ENCODE measurements at places on chromosomes 13 and 19.

GRCh38 chr19:39430675-39431593 lies 4.8 kb downstream of the RPS16 start:
- DNase-seq = peak; percentile 85

DNA sequence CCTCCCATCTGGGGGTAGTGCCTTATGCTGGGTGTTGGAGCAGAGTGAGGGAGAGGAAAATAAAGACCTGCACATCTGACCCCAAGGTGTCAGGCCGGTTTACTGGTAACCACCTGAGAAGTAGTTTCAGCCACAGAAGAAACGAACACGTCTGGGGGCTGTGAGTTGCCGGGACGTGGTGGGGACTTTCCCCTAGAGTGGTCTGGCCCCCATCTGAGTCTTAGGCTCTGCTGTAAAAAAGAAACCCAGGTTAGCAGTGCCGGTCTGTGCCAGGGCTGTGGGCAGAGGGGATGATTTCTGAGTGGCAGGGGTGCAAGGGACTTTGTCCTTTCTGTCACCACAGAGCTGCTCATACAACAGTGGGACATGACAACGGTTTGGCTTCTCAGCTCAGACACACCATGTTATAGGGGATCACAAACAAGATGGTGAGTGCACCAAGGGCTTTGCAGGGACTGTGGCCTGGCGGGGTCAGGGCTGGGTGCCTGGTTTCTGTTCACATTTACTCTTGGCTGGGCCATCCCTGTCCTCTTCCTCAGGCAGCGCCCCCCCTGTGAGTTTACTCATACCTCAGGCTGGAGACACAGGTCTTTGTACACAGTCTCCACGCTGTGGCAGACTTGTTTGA lies 9.0 kb downstream of the GCDH start:
- DNase-seq = no peak

GRCh38 chr19:44772959-44773358 lies 4.7 kb upstream of the CBLC start:
- no peak for DNase-seq

GRCh38 chr13:43245374-43245964 lies 222.1 kb downstream of the DNAJC15 start:
- DNase-seq = no peak

- no peak for DNase-seq
These were observed 250 bp downstream of the SPRY2 start for GRCh38 chr13:80340651-80341100.

DNA sequence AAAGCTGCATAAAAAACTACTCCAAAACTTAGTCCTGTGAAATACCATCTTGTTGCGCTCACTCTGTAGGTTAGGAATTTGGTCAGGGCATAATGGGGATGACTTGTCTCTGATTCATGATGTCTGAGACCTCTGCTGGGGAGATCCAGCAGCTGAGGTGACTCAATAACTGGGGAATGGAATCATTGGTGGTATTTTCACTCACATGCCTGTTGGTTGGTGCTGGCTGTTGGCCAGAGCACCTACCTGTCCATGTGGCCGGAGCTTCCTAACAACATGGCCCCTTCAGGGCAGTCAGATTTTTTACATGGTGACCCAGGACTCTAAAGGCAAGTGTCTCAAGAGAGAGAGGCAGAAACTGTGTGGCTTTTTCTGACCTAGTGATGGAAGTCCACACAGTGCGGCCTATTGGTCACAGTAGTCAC lies 7.4 kb upstream of the ESD start:
- no peak for DNase-seq

DNA sequence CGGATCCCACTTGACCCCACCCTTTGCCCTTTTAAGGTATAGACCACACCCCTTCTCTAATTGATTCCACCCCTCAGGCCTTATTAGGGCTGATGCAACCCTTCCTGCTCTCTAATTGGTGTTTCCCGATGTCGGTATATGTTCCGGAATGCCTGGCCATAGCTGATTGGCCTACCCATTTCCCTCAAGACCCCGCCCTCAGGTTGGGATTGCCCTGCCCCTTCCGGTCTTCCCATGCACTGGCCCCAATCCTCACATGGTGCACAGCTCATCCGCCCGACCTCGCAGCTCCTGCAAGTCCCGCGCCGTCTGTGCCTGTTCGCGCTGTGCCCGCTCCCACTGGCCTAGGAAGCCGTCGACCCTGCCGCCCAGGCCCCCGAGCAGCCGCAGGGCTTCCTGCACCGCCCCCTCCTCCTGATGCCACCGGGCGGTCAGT lies 18.1 kb downstream of the TSKS start:
- DNase-seq = no peak

- no peak for DNase-seq
These were observed at the start of gene SYT3 for GRCh38 chr19:50639121-50640112. SYT3 (minus strand) TSS chr19:50639881; CDS start chr19:50637411, 2,470 bp downstream.

DNA sequence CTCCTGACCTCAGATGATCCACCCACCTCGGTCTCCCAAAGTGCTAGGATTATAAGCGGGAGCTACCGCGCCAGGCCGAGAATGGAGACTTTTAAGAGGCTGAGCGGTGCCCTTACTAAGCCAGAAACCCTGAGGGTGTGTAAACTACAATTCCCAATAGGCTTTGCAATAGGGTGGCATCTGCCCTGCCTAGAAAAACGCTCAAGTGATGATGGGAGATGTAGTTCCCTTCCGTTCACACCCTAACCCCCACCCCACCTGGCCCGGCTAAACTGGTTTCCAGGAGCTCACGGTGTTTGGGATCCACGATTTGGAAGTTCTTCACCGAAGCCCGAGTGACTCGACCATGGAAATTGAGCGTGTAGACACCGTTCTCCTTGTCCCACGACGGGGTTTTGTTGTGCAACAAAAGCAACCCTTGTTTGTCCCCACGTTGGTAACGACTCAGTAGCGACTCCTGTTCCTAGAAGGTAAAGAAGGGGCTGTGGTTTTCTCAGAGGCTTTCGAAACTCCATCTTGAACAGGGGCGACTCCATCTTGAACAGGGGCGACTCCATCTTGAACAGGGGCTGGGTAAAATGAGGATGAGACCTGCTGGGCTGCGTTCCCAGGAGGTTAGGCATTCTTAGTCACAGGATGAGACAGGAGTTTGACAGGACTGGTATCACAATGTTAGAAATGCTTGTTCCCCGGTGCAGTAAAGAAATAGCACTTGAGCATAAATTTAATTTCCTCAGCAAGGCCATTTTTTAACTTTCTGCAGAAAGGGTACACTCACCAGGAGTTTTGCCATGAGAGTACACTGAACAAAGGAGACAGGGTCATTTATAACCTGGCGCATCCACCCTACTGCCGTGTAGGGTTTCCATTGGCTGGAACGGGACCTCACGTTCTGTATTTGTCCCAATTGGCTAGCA lies 9.8 kb downstream of the PPP1R15A start:
- peak; percentile 42 for DNase-seq

DNA sequence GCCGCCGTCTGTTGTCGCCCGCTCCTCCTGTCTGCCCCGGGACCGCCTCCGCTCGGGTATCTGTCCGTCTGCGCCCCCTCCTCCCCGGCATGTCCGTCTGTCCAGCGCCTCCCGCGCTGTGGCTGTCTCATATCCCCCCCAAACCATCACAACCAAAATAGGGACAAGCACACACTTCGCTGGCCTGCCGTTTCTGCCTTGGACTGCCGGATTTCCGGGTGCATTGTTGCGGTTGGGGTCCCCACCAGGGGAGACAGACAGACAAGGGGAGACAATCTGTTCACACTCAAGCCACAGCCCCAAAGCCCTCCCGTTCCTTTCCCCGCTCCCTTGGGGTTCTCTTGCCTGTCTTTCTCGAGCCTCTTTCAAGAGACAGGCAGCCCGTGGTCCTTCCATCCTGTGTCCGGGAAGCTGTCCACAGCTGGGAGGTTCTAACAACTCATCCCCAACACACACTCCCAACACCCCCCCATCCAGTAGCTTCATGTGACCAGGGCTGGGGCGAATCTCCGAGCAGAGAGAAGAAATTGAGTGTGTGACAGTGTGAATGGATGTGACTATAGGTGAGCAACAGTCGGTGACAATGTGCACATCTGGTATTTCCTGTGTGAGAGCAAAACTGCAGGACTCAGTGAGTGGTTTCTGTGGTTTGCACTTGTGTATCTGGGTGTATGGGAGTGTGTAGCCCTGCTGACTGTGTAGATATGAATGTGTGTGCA lies 16.5 kb upstream of the FOSB start:
- peak; percentile 61 for DNase-seq

- DNase-seq = no peak
These were observed 182.0 kb upstream of the SERP2 start for GRCh38 chr13:44191504-44192171.

- DNase-seq = no peak
These were observed 7.7 kb downstream of the UBE2L5 start for GRCh38 chr13:30429721-30430694.

All from CD4-positive, CD25-positive, alpha-beta regulatory T cell (primary cell).